ENCODE measurements at places on chromosomes 16 and 17.
A peak's percentile ranks its signal among the peaks of the same experiment; 100 is the strongest.

- DNase-seq = no peak
Observed at GRCh38 chr16:1550069-1550468, 16.6 kb downstream of the TMEM204 start.

- no peak for DNase-seq
Observed at GRCh38 chr16:6124136-6124535, 1026.5 kb upstream of the EEF2KMT start.

DNA sequence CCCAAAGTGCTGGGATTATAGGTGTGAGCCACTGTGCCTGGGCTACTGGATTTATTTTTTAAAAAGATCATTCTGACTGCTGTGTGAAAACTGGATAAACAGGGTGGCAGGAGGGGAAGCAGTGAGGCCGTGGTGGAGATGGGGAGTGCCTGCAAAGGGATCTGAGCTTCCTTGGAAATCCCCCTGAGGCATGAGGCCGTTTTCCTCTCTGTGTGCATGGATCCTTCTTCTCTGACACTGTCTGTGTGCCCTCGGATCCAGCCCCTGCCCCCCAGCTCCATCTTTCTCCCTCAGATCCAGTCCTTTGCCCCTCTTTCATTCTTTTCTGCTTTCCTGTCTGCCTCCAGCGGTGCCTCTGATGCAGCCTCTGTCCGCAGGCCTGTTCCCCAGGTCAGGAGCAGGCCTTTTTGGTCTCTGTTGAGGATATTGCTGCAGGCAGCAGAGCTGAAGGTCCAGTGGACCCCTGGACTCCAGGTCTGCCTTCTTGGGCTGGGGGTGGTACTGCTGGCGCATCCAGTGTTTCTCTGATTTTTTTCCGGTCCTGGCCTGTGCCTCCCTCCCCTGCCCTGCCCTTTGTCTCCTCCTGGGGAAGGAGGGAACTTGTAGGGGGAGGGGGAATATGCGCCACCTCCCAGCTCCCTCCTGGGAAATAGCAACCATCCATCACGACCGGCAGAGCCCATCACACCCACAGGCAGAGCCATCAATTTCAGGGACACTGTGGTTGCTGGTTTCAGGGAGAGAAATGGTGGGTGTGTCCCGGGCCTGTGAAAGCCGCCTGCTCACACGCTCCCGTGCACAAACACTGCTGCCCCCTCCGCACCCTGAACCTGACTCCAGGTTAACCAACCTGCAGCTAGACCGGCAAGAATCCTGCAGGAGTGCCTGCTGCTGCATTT is 17.0 kb downstream of the MGAT5B start:
- DNase-seq = no peak

DNA sequence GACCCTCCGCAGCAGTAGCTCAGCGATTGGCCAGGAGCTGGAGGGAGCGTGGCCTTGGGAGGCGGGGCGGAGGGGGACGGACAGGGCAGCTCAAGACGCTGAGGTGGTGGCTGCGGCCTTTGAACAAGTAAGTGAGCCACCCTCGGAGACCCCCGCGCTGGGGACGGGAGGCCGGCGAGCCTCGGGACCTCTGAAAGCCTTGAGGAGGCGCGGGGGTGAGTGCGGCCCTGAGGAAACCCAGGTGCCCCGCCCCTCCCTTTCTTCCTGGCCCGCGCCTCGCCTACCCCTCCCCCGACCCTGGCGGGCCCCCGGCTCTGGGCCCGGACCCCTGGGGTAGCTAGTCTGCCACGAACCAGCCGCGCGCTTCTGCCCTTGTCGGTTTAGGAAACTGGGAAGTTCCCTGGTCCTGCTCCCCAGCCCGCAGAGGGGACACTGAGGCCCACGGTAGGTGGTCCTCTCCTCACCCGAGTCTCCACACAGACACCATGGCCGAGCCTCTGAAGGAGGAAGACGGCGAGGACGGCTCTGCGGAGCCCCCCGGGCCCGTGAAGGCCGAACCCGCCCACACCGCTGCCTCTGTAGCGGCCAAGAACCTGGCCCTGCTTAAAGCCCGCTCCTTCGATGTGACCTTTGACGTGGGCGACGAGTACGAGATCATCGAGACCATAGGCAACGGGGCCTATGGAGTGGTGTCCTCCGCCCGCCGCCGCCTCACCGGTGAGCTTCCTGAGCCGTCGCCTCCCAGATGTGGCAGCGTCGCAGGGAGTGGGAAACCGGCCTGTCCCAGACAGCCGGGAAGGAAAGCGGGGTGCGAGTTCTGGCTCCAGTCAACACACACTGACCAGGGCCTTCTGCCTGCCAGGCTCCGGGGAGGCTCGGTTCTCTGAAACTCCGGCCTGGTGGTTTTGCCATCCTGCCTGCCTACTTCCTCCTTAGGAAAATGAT is at the start of gene MAPK7:
TSS of gene MAPK7 (plus strand) at position 83 of the 945 bp plus-strand sequence. CDS start at position 486, 403 bp downstream.
- no peak for DNase-seq

GRCh38 chr16:83420206-83420760 is 387.5 kb upstream of the HSBP1 start:
- DNase-seq = no peak

DNA sequence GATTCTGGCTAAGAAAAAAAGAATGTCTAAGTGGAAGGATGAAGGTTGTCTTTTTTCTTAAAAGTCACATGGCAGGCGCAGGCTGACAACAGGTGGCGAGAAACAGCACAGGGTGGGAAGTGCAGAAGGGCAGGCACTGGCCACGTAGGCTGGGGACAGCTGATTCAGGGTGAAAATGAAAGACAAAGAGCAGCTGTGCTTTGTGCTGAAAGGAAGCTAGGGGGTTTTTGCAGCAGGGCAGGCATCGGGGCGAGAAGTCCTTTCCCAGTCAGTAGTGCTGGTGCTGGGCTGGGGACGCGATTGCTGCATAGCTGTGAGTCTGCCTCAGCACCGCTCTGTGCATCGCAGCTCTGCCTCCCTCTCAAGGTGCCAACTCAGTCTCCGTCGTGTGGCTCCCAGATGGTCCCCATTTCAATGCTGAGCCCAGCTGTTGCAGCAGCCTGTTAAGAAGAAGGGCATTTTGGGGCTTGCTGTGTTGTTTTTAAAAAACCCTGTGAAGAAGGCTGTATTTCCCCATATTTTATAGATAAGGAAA is 183.1 kb upstream of the CCL2 start:
- DNase-seq = no peak

- no peak for DNase-seq
Observed at GRCh38 chr16:2990891-2991290, 10.6 kb upstream of the PKMYT1 start.

GRCh38 chr17:74959826-74960515 is 12.6 kb downstream of the HID1 start:
- DNase-seq = no peak

DNA sequence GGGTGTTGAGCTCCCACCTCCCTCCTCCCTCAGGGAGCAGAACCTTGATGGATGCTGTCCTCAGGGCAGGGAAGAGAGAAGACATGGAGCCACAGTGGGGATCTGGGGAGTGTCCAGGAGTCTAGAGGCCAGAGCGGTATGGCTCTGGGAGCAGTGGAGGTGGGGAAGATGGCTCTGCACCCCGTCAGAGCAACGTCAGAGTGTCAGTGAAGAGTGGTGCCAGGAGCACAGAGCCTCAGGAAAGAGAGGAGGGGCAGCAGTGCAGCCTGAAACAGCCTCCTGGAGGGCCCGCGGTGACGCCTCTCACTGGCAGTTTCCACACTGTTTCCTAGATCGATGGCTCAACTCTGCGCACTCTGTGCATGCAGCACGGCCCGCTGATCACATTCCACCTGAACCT is 23.2 kb upstream of the SLC5A11 start:
- DNase-seq = no peak

GRCh38 chr16:61797961-61798507 is 238.2 kb downstream of the CDH8 start:
- DNase-seq = no peak

DNA sequence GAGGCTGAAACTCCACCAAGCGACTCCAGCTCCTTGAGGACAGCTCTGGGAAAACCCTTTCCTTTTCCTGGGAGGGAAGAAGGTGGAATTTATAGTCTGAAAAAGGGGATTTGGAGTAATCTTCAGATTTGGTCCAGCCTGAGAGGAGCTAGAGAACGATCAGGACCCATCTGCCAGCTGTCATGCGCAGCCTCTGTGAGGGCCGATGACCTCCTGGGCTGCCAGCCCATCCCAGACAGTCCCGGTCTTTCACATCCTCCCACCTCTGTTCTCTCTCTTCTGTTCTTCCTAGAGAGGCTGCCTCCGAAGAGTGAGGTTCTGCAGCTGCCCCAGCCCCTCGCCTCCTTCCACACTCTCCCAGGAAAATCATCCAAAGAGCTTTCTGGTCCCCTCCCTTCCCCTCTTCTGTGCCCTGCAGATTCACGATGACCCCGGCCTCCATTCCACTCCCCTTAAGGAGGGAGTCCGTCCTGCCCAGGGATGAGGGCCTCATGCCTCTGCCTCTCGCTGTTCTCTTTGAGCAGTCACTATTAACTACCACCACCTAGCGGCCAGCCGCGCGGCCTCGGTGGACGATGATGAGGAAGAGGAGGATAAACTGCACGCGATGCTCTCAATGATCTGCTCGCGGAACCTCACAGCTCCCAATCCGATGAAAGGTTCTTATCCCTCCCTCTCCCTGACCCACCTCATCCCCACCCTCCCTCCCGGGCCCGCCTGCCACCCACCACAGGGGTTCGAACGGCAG is 29.6 kb downstream of the SGSM2 start:
- DNase-seq = no peak

- DNase-seq = no peak
Observed at GRCh38 chr17:30554839-30555751, 77.9 kb downstream of the GOSR1 start.

DNA sequence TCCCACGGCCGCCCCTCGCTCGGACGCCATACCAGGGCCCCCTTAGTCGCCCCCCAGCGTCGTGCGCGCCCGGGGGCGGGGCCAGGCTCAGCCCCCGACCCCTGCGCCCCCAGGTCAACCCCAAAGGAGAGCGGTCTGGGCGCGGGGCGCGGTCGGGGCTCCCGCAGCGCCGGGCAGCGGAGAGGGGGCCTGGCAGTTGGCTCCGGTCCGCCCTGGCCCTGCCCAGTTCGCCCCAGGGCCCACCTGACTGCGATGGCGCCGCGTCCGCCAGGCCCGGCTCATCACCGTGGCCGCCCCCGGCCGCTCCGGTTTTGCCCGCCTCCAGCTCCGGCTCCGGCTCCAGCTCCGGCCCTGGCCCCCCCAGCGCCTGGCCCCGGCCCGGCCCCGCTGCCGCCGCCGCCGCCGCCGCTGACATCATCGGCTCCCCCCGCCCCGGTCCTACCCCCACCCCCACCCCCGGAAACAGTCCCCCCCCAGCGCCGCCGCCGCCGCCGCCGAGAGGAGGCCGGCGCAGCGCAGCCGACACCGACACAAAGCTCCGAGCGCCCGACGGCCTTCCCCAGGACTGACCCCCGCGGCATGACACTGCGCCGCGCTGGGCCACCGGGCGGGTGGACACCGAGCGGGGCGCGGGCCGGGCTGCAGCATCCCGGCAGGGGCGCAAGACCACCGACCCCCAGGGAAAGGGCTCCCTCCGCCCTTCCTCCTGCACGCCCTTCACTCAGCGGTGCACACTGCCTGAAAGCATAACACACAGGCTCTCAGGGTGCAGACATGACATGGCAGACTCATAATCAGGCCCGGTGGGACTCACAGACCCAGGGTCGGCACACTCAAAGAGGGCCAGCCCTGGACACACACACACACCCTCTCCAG is at the start of gene ZBTB4:
TSS of gene ZBTB4 (minus strand) at position 419 of the 876 bp plus-strand sequence. CDS start 12,830 bp downstream, outside the sequence.
- peak; percentile 34 for DNase-seq

- no peak for DNase-seq
Observed at GRCh38 chr16:70162041-70162451, 11.5 kb upstream of the CLEC18C start.

Data from activated CD4-positive, alpha-beta T cell treated with anti-CD3 and anti-CD28 coated beads, Interleukin-2, Interleukin-4, amounts not matched to agents 100 ng/mL and 50 ng/mL, durations not matched to agents 16 hours and 8 hours (primary cell).